Amygdala (tissue), 56 donors: ENCODE measurements at places on chromosomes 4 and X.

- no peak for DNase-seq
Measured at GRCh38 chrX:95076449-95076848, 1402.4 kb downstream of the FAM133A start.

GRCh38 chr4:11549525-11549924 lies 120.8 kb upstream of the HS3ST1 start:
- DNase-seq, result no peak

DNA sequence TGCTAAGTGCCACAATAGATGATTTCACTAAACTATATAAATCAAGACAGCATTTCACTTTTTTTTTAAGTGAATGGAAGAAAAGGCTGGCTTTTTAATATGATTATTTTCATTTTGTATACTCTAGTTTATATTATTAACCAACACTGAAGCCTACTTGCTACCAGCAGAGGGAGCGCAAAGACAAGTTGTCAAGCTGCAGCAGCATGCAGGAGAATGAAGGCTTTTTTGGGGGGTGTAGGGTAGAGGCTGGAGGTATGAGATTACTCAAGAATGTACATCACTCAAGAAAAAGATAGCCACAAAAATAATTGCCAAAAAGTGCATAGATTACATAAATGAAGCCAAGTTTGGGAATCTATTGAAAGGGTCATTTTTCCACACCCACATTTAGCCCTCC lies 519.5 kb downstream of the FGF13 start:
- DNase-seq, result no peak

GRCh38 chrX:134684956-134685355 lies 26.7 kb upstream of the PLAC1 start:
- DNase-seq, result no peak

- no peak for DNase-seq
Measured at GRCh38 chr4:136000246-136000645, 1532.0 kb downstream of the PCDH18 start.

- no peak for DNase-seq
Measured at GRCh38 chrX:18377796-18378195, 23.3 kb upstream of the SCML2 start.

DNA sequence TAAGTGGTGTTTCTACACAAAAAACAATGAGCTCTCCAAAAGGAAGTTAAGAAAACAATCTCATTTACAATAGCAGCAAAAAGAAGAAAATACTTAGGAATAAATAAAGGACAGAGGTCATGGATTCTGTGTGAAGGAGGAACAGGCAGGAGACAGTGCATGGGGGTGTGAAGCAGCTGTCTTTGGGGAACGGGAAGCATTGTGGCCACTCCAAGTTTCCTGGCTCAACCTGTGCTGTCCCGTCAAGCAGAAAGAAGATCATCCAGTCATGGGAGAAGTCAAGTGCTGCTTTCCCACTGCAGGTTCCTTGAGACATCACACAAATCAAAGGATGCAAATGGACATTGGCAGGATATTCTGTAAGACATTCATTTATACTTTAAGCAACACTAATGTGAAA lies 66.1 kb upstream of the MAML3 start:
- no peak for DNase-seq
